CD4-positive, alpha-beta T cell (primary cell): ENCODE measurements at places on chromosomes 3 and 15.

DNA sequence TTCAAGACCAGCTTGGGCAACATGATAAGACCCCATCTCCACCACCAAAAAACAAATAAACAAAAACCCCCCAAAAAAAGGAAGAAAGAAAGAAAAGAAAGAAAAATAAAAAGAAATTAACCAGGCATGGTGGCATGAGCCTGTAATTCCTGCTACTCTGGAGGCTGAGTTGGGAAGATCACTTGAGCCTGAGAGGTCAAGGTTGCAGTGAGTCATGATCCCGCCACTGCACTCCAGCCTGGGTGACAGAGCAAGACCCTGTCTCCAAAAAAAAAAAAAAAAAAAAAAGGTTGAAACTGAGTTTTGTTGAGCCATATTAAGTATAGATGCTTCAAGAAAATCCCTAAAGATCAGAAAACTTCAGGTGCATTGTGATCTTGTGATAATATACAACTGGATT lies 217.3 kb upstream of the LRRFIP2 start:
- DNase-seq, result no peak

GRCh38 chr3:9891072-9891622 lies 737 bp downstream of the JAGN1 start:
- no peak for DNase-seq

DNA sequence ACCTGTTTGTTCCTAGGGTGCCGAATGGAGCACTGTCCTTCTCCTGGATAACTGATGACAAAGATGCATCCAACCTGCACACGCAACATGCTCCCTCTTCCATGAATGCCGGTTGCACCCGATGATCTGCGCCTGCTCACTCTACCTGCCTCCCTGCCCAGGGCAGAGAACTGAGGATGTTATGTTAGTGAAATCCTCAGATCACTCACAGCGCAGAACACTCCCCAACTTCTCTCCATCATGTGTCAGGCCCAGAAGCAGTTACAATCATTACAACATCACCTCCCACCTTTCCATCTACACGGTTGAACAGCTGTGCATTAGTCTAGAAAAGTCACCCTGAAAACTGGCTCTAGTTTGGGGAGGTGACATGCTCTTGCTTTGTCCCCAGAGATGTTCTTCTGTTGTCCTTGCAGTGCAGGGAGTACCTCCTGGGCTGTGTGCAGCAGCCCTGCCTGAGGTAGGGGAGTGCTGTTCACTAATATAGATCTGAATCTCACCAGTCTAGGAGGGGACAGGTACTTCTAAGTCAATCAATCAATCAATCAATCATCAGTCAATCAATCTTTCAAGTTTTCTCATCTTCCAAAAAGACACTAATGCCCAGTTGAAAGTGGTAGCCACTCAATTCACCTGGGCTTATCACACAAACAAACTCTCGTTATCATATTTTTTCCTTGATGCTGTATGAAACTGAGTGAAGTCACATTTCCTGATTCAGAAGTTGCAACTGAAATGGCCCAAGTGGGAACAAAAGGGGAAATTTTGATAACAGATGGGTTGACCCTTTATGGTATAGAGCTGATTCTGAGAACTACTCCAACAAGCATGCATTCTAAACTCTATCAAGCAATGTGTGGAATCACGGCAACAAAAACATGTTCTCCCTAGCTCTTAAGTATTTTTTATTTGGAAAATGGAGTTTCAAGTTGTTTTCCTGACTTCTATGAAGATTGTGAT lies 15.4 kb upstream of the ISLR start:
- no peak for DNase-seq

DNA sequence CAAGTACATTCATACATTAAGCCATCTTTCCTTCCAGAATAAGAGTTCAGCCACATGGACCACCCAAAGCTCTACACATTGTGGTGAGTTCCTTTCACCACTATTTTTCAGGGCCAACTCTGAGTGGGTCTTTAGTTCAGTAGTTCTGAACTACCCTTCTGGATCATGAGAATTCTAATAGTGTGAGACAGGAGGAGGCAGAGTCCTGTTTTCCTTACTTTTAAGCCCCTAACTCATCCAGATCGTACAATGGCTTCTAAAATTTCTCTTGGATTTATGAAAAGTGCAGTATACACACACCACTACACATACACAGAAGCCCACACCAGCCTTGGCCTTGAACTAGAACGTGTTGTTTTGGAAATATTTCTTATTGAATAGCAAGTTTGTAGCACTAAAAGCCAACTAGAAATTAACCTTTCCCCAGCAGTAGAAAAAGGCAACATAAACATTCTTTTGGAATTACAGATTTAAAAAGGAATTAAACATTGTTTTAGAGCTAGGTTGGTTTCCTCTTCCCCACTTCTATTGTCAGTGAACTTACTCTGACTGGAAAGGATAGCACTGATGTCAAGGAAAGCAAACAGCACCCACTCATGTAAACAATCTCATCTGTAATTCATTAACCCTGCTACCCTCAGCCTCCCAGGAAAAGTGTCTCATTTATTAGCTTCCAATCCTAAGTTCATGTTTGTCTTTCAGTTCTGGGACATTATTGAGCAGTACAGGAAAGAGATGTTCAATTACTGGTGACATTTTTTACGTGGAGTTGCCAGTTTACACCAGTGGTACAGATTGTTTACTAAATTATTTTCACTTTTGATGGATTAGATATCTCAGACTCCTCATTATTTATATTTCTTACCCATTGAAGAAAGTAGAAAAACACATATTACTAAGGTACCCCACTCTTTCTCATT lies 95.7 kb upstream of the AGTR1 start:
- DNase-seq, result no peak

GRCh38 chr3:12990781-12991480 lies 82.3 kb downstream of the IQSEC1 start:
- no peak for DNase-seq

DNA sequence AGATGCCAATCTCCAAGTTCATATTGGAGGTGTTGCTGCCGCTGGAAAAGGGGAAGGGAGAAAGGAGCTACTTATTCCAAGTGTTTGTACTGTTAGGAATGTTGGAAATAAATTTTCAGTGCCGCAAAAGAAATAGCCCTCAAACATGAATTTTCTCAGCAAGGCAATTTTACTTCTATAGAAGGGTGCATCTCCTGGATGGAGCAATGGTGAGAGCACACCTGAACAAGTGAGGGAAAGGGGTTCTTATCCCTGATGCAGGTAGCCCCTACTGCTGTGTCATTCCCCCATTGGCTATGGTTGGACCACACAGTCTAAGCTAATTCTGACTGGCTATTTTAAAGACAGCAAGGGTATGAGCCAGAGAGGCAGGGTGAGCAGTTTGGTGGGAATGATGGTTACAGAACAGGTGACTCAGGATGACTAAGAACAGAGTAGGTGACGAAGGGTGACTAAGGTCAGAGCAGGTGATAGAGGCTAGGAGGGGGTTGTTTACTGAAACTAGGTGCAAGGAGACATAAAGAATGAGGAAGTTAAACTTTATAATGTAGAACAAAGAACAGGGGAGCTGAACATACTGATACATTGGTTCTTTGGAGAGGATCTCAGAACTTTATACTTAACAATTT lies 503.5 kb downstream of the EDEM1 start:
- no peak for DNase-seq

GRCh38 chr15:75750261-75751050 lies 37.8 kb upstream of the CSPG4 start:
- DNase-seq, result no peak

DNA sequence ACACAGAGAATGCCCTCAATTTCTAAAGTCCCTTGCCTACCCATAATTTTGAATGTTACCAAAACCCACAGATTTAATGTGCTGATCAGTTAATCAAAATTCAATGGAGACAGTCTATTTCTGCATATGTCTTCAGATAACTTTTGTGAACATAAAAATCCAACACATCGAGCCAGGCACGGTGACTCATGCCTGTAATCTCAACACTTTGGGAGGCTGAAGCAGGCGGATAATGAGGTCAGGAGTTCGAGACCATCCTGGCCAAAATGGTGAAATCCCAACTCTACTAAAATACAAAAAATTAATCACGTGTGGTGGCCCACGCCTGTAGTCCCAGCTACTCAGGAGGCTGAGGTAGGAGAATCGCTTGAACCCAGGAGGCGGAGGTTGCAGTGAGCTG lies 49.3 kb downstream of the PEAK1 start:
- no peak for DNase-seq

GRCh38 chr3:126316031-126316461 lies 41.2 kb downstream of the KLF15 start:
- no peak for DNase-seq

GRCh38 chr3:168497741-168498140 lies 402.0 kb upstream of the GOLIM4 start:
- no peak for DNase-seq

GRCh38 chr15:93029214-93029835 lies 59.7 kb downstream of the RGMA start:
- DNase-seq, result no peak

- no peak for DNase-seq
Measured at GRCh38 chr3:74661672-74662071, 47.2 kb upstream of the CNTN3 start.

DNA sequence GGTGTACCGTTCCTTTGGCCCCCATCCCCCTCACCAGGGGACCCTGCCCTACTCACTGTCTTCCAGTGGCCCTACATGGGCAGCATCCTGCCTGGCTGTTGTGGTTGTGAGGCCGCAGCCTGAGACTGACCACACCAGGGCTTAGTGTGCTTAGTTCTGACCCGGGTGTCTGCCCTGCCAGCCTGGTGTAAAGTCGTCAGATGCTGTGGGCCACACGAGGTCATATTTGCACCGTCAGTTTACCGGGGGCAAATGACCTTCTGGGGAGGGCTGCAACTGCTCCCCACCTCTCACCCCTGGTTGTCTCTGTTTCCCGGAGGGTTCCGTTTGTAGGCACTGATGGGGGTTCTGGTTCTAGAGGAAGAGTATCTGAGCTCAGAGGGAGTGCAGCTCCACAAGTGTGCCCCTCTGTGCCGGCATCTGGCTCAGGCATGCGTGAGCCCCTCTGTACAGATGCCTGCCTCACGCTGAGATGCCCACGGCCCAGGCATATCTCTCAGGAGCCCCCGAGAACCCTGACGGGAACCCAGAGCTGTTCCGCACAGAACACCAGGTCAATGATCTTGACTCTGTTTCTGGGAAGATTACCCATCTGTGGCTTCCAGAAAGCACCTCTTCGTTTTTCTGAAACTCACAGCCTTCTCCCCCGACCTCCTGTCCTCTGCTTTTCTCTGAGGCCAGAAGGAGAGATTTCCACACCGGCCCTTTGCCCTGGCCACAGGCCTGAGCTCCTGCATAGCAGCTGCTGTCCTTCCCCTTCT lies 19.2 kb downstream of the KLF13 start:
- DNase-seq, result no peak
